ENCODE measurements at places on chromosomes 5 and 9. TPM values are rescaled to one million over a fixed set of nuclear protein-coding genes. Genes with fewer than 3 reads are reported as not detected.
A peak's percentile ranks its signal among the peaks of the same experiment; 100 is the strongest.

DNA sequence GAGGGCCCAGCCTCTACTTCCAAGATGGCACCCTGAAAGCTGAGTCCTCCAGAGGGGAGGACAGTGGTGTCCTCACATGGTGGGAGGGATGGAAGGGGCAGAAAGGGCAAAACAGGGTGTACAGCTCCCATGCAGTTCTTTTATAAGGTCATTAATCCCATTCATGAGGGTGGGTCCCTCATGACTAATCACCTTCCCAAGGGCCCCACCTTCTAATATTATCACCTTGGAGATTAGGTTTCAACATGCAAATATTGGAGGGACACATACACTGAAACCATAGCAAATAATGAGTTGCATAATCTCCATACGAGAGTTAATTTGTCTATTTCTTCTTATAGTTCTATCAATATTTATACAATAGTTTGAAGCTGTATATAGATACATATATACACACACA lies 5.8 kb upstream of the ZBTB43 start:
- DNase-seq = no peak

- DNase-seq = no peak
Observed at GRCh38 chr9:115921301-115921700, 232.3 kb upstream of the PAPPA start.

DNA sequence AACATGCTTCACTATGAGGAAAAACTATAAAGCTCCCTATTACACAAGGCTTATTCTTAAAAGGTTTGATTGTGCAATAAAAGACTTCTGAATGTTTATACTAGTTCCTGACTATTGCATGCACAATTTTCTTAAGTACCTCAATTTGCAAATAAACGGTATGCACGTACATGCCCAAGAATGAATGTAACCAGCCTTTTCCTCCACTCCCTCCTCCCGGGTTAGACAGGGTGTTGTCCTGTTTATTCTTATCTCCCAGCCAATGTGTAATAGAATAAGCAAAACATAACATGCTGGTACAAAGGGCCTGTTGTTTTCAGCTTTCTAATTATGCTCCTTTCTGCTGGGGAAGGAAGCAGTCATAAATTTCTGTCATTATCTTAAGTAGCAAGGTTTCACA lies 79.1 kb downstream of the AOPEP start:
- no peak for DNase-seq

DNA sequence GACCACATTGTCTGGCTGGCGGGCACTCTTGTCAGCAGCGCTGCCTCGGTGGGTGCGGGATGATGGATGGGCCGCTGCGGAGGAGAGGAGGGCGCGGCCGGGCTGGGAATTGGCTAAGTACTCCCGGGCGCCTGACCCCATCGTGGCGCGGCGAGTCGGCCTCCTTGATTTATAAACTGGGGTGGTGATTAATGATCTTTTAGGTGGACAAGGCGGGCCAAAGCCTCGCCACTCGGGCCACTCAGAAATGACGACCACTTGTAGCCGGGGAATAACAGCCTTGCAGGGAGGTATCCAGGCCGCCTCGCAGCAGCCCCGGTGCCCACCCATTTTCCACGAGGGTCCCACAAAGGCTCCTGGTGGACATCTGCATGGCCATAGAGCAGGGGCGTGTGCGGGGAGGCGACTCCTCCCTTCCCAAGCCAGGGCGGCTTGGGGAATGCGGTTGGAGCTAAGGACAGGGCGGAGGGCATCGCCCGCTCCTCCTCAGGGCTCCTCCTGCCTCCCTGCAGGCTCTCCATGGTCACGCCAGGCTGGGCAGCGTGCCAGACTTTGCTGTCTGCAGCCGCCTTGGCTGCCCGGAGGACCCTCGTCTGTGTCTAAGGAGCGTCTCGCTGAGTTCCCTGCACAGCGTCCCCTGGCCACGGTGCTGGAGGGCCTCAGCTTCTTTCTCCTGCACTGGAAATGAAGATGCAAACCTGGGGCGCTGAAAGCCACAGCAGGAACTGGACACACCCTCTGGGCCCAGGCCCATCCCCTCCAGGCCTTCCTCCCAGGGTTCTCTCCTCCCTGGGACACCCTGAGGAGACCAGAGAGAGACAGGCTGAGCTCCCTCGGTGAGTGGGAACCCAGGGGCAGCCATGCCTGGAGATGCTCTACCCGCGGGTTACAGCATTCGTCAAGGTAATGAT lies 287.4 kb upstream of the IRX4 start:
- no peak for DNase-seq

DNA sequence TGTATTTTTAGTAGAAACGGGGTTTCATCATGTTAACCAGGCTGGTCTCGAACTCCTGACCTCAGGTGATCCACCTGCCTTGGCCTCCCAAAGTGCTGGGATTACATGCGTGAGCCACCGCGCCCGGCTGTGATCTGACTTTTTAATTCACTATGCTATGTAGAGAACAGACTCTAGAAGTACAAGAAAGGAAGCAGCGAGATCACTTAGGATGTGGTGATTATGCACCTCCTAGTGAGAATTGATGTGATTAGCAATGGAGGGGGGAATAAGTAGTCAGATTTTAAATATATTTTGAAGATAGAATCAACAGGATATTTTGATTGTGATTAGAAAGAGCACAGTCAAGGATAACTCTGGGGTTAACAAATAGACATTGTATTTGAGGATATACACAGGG lies 36.3 kb downstream of the GAPVD1 start:
- DNase-seq = no peak

- no peak for DNase-seq
Observed at GRCh38 chr5:135248801-135249231, 150.2 kb downstream of the MACROH2A1 start.

DNA sequence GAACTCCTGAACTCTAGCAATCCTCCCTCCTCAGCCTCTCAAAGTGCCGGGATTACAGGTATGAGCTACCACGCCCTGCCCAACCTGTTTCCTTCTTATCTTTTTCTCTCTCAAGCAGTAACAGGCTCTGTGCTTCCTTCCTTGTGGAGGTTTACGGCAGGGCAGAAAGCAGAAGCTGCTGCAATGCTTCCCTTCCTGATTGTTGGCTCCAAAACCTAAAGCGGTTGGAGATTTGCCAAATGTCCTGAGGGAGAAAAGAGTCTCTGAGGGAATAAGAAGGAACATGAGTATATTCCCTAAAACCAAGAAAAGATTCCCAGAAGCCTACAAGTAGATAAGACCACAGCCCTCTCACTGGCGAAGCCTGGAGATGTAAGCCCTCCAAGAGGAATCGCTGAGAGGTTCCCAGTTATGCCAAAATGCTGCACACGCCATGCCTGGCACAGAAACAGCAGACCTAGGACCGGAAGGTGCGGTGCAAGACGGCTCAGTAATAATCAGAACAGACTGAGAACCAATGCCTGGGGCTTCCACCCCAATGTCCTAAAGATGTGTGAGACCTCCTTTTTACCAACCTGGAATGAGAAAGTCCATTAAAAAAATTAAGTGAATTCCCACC lies 73.2 kb downstream of the APTX start:
- peak; percentile 10 for DNase-seq

- DNase-seq = no peak
Observed at GRCh38 chr5:156350256-156350655, 23.3 kb downstream of the SGCD start.

- no peak for DNase-seq
Observed at GRCh38 chr5:164713682-164714081, 1208.3 kb downstream of the MAT2B start.

GRCh38 chr9:84266087-84266561 lies 74.4 kb downstream of the SLC28A3 start:
- peak; percentile 58 for DNase-seq

DNA sequence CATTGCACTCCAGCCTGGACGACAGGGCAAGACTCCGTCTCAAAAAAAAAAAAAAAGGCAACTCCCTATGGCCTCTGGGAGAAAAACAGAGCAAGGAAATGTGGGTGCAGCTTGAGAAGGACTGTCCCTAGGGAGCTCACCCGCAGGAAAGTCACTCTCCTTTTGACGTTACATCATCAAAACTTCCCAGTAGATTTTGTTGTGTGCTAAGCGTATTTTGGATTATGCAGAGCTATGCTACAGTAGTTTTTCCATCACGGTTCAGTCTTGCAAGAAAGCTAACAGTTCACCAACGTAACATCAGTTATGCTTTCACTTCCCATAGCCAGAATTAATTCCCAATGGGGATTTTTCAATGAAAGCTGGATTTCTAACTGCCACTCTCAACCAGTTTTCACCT lies 138.8 kb downstream of the HSD17B3 start:
- no peak for DNase-seq

SHROOM1 gene
- polyA plus RNA-seq = 19.4 TPM

DNA sequence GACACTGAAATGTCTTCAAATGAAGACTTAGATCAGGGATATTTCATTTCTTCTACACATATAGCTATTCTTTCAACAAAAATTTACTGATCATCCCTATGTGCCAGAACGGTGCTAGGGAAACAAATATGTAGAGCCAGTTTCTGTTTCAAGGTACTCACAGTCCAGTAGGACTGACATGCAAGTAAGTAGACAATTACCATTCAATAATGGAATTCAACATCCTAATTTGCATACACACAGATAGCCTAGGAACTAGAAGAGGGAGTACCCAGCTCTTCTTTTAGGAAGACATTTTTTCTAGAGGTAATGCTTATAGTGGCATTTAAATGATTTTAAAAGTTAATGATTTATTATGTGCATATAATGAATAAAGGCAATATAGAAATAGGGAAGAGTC lies 388.8 kb downstream of the ZSWIM6 start:
- no peak for DNase-seq

PLAC8L1 gene
- polyA plus RNA-seq = 2.4 TPM

FOXD4L5 gene
- 0.27 TPM for polyA plus RNA-seq

DNA sequence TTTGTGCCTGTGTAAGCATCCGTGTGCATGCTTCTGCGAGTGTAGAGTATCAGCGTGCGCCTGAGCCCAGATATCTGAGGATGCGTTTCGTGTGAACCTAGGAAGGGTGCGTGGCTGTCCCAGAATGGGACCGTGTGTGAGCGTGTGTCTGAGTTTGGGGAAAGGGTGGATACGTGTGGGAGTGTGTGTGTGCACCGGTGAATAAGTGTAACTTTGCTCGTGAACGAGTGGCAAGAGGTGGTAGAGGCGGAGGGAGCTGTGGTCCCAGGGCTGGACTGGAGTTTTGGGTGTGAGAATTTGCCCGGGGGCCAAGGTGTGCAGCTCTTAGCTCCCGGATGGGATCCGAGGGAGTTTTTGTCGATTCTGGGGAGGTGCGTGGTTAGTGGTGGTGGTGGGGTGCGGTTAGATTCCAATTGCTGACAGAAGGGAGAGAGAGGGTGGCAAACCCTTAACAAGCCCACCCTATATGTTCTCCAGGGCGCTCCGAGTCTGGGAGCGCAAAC lies 686 bp upstream of the COL27A1 start:
- no peak for DNase-seq

All from left kidney (tissue), 8 donors.